NCI-H1694 (cell line): ENCODE measurements at places on chromosomes 2 and 18.

GRCh38 chr2:16166327-16166981, 226.1 kb downstream of the MYCN start:
- no peak for DNase-seq

DNA sequence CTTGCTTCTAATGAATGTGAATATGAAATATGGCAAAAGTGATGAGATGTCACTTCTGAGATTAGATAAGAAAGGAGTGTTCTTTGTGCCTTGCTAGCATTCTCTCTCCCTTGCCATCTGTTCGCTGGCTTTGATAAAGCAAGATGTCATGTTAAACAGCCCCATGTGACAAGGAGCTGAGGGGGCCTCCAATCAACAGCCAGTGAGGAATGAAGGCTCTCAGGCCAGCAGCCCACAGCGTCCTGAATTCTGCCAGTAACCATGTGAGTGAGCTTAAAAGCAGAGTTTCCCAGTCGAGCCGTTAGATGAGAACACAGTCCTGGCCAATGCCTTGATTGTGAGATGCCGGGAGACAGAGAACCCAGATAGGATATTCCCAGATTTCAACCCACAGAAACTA, 198.8 kb downstream of the IRS1 start:
- DNase-seq, result no peak

GRCh38 chr2:181408861-181409260, 48.3 kb upstream of the ITGA4 start:
- no peak for DNase-seq

- no peak for DNase-seq
These were observed 635.0 kb downstream of the TSN start for GRCh38 chr2:122390406-122390805.

- no peak for DNase-seq
These were observed 79.4 kb upstream of the ZNF532 start for GRCh38 chr18:58785171-58785805.

DNA sequence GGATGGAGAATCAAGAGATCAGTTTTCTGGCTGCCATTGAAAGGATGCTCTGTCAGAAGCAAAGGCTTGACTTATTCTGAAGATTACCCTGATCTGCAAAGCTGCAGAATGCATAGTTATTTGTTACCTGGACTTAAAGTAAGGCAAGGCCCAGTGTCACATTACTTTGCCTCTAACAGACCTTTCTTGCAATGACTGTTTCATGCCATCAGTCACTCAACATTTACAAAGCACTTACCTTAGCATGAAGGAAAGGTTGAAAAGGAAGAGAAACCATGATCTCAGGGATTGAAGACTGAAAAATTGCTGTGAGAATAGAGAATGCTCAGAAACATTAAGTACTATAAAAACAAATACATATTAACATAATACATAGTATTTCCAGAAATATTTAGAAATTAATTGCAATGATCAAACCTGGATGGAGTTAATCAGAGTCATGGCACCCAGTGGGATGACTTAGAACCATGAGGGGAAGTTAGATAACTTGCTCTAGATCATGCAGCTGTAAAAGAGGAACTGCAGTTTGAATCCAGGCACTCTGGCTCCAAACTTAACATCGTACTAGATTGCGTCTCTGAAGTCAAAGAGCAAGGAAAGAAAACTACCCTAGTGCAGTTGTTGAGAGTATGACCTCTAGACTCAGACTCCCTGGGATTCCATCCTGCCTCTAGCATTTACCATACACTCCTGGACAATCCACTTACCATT, 26.5 kb upstream of the FAM117B start:
- DNase-seq, result no peak

DNA sequence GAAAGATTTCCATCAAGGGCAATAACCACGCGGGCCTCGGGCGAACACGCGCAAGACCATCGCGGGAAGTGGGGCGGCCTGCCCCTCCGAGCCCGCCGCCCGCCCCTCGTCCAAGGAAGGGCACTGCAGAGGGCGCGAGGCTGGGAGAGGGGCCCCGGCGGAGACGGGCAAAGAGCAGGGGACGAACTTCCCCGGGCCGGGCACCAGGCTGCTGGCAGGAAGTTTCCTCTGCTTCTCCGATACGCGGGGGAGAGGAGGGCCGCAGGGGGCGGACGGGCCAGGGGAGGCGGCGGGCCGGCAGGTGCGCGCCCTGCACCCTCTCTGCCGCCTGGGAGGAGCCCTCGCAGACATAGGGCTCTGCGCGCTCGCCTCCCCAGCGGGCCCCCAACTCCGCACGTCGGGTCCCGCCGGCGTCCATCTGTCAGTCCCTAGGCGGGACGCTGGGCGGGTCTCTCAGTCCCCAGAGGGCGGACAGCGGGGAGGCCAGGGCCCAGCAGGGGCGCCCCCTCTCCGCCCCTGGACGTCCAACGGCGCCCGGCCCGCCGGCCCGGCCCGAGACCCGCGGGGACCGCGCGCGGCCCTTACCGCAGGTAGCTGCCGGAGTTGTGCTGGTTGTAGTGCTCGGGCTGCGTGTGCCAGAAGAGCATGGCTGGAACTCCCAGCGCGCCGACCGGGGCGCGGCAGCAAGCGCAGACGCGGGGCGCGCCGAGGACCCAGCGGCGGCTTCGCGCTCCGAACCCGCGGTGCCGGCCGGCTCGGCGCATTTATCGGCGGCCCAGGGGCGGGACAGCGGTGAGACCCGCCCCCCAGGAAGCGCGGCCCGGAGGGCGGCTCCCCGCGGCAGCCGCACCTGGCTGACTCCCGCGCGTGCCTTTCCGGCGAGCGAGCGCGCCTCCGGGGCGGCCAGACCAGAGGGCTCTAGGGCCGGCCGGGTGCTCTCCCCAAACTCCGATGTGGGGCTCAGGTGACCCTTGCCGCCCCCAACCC, at the start of gene TFCP2L1:
TSS of gene TFCP2L1 (minus strand) at position 740 of the 987 bp plus-strand sequence. CDS start at position 647, 93 bp downstream.
- DNase-seq, result no peak

GRCh38 chr2:201191132-201191875, 8.4 kb downstream of the CASP10 start:
- DNase-seq, result no peak

- peak; percentile 61 for DNase-seq
These were observed 20.7 kb upstream of the DNAH6 start for GRCh38 chr2:84495539-84496146.

DNA sequence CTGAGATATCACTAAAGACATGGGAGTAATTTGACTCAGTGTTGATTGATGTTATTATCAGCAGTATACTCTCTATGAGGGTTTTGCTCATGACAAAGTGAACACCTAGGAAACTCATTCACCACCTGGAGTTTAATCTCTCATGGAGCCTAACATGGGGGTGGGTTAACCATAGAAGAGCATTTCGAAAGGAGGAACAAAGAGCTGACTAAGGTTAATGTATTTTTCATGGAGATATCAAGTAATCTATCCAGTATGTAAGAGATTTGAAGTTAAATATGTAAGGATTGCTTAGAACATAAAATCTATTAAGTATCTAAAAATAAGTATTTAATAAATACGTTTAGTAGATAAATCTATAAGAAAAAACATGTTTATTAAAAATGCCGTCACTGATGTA, 917.8 kb downstream of the EPHA4 start:
- no peak for DNase-seq

- no peak for DNase-seq
These were observed 824.3 kb upstream of the ZEB2 start for GRCh38 chr2:145344076-145344724.

- no peak for DNase-seq
These were observed 3.5 kb downstream of the CRIM1 start for GRCh38 chr2:36359067-36359466.

DNA sequence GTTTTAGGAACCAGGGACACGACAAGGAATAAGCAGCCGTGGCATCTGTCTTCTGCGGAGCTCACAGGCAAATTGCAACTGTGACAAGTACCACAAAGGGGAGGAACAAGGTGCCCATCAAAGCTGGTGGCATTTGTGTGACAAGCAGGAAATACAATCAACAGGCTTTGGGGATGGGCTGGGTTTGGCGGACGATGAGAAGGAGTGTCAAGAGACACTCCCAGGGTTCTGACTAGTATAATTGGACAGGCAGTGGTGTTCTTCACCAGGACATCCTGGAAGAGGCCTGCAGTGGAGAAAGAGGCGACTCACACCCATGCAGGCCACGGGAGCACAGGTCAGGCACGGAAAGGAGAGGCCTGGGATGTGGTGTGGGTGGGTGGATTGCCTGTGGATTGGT, 14.2 kb upstream of the SPATA3 start:
- DNase-seq, result no peak

- DNase-seq, result no peak
These were observed 71.7 kb downstream of the MARCO start for GRCh38 chr2:119013671-119014070.

GRCh38 chr2:138468617-138469016, 33.0 kb upstream of the SPOPL start:
- DNase-seq, result no peak

GRCh38 chr18:45528712-45529336, 86.5 kb upstream of the SLC14A2 start:
- no peak for DNase-seq

DNA sequence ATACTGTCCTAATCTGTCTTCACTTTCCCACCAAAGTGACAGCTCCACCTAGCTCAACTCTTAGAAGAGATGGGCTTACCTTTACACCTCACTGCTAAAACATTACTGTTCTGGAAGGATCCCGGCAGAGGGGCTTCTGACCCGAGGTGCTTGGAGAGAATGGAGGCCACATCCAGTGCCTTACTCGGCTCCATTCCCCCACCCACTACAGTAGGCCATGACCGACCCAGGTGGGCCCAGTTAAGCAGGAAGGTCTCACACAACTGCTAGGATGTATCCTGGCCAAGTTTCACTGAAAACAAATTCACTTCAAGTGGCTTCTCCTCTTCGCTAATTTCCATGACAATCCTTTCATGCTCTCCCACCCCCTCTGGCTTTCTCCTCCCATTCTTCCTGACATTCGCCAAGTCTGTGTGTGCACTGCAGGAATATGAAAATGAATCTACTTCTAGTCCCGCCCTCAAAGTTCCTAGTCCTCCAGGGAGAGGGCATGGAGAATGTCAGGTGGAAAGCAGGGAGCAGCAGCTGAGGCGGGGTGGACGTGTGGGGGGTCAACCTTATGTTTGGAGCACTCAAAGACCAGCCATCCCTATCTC, 11.8 kb downstream of the WIPF1 start:
- DNase-seq, result no peak

GRCh38 chr2:127640082-127641072, 5.6 kb upstream of the GPR17 start:
- DNase-seq, result no peak

DNA sequence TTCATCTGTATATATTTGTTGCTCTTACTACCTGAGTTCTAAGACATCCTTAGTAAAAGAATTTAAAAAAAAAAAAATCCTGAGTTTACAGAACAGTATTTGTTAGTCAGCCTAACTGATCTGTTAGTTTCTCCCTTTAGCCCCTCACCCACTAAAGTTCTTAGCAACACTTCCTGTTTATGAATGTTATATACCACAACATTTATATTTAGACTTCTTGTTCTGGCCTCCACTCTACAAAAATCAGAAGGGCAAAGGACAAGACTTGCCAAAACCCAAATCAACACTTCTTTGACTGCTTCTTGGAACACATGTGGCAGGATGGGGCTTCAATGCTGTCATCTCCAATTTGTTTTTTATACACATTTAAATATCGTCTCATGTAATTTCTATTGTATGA, 71.1 kb downstream of the MGAT5 start:
- DNase-seq, result no peak

GRCh38 chr2:127453392-127454171, 35.4 kb downstream of the PROC start:
- no peak for DNase-seq

GRCh38 chr2:7010391-7011054, 93.3 kb downstream of the RNF144A start:
- no peak for DNase-seq

GRCh38 chr2:165950438-165950837, 3.1 kb downstream of the TTC21B start:
- no peak for DNase-seq

DNA sequence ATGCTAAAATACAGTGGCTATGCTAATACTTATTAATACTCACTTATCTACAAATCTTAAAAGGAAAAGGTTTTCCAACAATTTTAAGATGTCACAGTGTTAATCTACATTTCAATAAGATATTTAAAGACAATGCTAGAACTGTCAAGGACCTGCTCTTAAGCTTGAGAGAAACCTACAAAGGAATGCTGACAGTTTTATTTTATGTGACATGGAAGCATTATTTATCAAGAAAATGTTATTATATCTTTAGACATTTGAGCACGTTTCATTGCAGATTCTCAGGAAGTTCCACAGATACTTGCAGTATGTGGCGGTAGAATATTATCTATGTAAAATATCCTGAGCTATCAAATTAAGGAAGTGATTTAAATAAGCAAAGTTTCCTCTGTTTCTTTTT, 1255.7 kb upstream of the ZEB2 start:
- DNase-seq, result no peak

DNA sequence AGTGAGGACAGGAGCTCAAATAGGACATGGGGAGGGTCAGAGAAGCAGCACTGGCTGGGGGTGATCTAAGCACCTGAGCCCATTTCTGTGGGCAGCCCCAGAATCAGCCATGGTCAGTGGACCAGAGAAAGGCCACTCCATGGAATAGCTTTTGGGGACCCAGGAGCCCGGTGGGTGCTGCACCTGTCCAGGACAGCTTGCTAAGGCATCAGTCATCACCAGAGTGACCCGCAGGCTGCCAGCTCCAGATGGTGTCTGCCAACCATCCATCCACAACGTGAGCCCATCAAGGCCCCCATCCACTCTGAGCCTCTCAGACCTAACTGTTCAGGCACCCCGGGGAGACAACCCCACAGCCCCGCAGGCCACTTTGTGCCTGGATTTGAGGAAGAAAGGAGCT, 23.6 kb upstream of the COL6A3 start:
- no peak for DNase-seq

DNA sequence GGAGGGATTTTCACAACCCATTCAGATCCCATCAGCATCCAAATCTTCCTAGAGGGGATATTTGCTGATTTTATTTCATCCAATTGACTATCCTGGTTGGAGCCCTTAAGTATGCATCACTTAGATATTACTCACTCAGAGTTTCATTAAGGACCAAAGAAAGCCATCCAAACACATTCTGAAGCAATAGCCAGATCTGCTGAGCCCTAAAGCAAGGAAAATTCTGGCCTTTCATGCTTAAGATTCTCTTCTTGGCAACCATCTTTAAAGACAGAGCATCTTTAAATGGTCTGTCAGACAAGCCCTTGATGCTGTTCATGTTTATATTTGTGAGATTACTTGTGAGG, 40.9 kb upstream of the C1D start:
- no peak for DNase-seq

DNA sequence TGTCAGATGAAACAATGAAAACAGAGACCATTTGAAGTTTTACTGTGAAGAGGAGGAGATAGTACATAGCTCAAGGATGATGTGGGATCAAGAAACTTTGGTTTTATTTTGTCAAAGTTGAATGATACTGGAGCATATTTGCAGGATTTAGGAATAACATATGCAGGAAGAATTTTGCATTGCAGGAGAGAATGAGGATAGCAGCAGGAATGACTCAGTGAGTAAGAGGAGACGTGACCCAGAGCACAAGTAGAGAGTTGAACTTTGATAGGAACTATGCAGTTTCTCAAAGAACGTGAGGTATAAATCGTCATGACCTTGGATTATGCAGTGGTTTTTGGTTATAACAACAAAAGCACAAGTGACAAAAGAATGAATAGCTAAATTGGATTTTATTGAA, 47.7 kb downstream of the MAPRE2 start:
- DNase-seq, result no peak

GRCh38 chr18:9410515-9410914, 64.8 kb upstream of the RALBP1 start:
- DNase-seq, result no peak

GRCh38 chr2:36246320-36246990, 109.1 kb upstream of the CRIM1 start:
- DNase-seq, result no peak

GRCh38 chr18:11470941-11471340, 138.5 kb upstream of the SLC35G4 start:
- DNase-seq, result no peak

- no peak for DNase-seq
These were observed 10.1 kb downstream of the MYO1B start for GRCh38 chr2:191255271-191255670.
